ENCODE measurements at places on chromosomes 13 and 19.
A peak's percentile ranks its signal among the peaks of the same experiment; 100 is the strongest.

DNA sequence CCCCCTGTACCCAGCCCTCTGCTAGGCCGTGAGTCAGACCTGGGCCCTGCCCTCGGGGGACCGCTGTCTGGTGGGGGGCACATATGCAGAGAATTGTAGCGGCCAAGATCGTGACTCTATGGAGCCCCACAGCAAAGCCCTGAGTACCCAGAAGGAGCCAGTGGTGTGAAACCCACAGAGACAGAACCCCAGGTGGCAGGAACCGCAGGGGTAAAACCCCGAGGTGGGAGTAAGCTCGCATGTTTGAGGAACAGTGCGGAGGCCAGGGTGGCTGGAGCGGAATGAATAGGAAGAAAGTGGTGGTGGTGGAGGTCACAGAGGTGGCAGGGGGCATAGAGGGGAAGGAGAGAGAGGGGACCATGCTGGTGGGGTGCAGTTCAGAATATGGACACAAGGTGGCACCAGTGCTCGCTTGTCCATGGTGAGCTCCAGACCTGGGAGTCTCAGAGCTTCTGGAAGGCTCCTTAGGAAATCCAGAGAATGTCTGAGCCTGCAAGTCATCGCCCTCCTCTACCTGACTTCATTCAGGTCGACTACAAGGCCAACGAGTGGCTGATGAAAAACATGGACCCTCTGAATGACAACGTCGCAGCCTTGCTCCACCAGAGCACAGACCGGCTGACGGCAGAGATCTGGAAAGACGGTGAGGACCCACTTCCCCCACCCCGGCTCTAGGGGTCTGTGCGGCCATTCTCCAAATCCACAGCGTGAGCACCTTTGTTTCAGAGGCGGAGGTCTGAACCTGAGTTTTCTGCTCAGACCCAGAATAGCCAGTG, 48.9 kb downstream of the MYH14 start:
- DNase-seq, result no peak

DNA sequence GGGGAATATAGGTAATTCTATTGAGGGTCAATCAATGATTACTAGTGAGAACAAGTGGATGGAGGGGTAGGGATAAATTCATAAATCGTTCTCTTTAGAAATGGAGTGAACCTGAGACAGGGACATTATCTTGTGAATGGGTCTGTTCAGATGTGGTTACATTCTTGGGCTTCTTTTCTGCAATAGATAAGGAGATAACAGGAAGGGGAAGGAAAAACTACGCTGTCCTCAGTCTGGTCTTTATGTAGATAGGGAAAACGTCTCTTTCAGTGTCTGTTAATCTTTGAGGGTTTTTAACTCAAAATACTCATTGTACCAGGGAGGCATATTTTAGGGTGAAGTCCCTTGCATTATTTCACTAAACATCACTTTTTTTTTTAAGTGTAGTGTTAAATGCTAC, 266.7 kb upstream of the MAB21L1 start:
- DNase-seq, result no peak

GRCh38 chr13:104204177-104204576, 1138.0 kb upstream of the SLC10A2 start:
- DNase-seq, result no peak

DNA sequence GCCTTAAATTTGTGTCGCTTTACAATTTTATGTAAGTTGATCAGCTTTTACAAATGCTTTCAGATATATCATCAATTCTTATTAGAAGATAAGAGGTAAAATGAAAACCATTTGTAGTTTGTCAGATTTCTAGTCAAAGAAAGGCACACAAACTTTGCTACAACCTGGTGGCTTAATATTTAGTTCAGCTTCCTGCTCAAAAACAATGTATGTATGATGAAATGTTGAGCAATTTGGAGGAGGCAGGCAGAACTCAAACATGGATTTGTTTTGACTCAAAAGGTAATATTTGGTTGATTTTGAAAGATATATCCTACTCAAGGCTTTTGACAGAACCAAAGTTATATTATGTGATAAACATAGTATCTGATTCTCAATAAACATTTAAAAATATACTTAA, 24.2 kb downstream of the NEK5 start:
- DNase-seq, result no peak

GRCh38 chr13:38180126-38180525, 169.5 kb upstream of the UFM1 start:
- DNase-seq, result no peak

GRCh38 chr19:16371540-16371986, 46.9 kb downstream of the KLF2 start:
- DNase-seq, result no peak

DNA sequence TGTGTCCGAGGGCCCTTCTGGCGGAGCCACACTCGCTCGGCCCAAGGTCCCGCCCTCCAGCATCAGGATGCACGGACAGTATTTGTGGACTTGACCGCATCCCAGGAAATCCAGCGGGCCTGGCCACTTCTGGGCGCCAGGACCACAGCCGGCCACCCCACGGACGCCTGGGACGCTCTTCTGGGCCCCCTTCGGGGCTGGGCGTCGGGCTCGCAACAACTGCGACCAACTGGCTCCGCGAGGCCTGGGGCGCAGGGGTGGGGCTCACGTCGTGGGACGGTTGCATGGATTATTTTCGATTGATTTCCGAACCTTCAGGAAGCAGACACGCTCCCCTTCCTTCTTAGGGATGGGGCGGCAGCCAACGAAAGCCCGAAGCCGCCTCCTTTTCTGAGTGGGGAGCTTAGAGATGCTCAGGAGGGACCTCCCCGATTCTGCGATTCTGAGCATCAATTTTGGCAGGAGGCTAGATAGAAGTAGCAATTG, 521 bp upstream of the NUP58 start:
- no peak for DNase-seq

DNA sequence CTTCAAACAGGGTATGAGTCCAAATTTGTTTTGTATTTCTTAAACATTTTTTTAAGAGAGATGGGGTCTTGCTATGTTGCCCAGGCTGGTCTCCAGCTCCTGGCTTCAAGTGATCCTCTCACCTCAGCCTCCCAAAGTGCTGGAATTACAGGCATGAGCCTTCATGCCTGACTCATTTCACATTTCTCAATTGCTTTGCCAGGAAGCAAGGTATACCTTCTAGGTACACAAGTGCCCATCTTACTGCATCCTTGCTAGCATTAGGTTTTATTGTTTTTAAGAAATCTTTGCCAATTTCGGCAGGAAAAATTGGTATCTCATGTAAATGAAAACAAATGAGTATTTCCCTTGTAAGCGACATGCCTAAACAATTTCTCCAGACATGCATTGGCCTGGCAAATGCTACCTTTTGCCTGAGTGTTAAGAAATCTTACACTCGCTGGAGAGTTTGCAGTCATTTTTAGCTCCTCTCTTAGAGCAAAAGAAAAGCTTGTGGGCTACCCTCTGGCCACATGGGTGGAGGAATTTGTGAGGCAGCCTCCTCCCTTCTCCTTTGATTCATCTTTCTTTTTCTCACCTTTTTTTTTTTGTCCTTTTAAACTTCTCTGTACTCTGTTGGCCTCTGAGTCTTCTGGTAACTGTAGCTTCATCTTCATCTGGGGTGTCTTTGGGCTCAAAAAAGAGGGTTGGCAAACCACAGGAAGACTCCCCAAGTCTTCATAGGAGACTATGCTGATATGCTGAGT, 33.0 kb downstream of the ACTL9 start:
- no peak for DNase-seq

DNA sequence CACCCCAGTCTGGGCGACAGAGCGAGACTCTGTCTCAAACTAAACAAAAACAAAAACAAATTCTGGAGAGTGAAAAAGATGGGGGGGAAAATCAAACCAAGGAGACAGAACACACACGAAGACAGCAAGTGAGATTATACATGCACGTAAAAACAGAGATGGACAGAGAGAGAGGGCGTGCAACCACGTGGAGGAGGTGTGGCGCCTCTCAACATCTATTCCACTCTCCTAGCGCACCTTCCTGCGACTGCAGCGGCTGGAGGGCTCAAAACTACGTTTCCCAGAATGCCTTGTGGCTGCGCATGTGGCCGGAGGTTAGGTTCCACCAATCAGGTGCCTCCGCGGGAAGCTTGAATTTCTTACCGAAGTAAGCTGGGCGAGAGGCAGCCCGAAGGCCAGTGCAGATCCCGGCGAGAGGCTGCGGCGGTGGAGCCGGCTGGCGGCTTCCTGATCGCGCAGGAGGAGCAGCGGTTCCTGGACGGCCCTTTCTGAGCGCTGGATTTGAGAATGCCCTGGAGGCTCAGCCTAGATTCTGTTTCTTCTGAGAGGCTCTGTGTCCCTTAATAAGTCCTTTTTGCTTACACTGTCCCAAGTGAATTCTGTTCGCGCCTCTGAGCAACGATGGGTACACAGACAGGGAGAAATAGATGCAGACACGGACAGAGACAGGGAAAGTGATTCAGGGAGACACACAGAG, 13.1 kb upstream of the NANOS2 start:
- DNase-seq, result peak; percentile 83

DNA sequence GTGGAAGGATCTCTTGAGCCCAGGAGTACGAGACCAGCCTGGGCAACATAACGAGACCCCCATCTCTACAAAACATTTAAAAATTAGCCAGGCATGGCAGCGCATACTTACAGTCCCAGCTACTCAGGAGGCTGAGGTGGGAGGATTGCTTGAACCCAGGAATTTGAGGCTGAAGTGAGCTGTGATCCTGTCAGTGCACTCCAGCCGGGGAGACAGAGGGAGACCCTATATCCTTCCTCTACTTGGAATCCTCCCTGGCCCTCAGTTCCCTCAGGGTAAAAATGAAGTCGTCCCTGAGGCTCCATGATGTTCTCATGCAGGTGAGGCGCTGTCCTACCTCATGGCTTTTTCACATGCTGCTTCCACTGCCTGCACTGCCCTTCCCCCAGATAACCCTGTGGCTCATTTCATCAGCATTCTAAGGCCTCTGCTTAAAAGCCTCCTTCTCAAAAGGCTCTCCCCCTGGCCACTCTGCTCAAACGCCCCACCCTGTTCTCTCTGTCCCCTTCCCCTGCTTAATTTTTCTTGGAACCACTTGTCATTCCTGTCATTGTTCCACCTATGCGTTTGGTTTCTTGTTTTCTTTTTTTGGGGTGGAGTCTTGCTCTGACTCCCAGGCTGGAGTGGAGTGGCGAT, 19.2 kb downstream of the DNM2 start:
- DNase-seq, result no peak

- DNase-seq, result no peak
Observed at GRCh38 chr13:48630773-48631172, 23.0 kb upstream of the CYSLTR2 start.

DNA sequence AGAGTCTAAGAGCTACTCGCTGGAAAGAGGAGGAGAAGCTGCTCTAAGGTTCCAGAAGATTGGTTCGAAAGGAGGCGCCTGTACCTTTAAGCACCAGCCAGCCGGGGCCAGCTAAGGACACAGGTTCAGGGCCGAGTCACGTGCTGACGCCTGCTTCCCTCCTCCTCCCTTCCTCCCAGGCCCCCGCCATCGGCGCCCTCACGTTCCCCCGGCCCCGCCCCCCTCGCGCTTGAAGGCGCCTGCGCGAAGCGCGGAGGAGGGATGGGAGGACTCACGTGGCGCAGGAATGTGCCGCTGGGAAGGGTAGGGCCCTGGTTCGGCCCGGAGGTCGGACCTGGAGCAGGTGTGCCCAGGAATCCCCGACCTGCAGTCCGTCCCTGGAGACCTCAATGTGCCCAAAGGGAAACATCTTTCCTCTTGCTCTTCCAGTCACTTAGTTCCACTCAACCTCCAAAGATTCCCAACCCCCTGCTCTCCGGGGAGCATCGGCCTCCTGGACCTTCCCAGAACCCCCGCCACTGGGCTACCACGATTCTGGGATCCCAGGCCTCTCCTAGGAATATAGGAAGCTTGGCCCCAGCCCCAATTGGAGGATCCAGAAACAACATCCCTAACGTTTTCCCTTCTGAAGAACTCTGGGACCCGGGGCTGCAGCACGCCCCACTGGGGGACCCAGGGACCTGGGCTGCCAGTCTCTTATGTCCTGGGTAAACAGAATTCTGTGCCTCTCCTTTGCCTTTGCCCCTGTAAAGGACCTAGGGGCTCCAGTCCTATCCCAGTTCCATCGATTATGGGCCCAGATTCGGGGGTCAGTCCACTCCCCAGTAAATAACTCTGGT, 2.5 kb downstream of the DBP start:
- DNase-seq, result peak; percentile 90

- no peak for DNase-seq
Observed at GRCh38 chr19:49977076-49977475, 16.1 kb upstream of the SIGLEC11 start.

DNA sequence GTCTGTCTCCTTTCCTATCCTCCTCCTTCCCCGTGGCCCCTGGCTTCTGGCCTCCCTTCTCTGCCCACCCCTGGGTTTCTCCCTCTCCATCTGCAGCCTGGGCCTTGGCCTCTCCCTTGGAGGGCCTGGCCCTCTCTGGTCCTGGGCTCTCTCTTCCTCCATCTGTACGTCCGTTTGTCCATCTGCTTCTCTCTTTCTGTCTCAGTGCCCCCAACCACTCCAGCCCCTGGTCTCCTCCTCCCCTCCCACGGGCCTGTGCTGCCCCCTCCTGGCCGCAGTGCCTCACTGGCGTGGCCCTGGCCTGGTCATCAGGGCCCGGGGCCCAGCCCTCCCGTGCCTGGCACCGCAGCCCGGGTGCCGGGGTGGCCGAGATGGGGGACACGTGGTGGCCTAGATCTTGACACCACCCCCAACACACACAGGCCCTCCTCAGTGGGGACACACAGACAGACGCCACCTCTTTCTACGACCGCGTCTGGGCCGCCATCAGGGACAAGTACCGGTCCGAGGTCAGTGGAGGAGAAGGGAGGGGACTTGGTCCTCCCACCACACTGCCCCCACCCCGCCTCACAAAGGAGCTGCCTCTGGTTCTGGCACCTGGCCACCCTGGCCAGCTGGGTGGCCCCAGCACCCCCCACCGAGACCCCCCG, 11.3 kb downstream of the PRKCSH start:
- DNase-seq, result no peak

DNA sequence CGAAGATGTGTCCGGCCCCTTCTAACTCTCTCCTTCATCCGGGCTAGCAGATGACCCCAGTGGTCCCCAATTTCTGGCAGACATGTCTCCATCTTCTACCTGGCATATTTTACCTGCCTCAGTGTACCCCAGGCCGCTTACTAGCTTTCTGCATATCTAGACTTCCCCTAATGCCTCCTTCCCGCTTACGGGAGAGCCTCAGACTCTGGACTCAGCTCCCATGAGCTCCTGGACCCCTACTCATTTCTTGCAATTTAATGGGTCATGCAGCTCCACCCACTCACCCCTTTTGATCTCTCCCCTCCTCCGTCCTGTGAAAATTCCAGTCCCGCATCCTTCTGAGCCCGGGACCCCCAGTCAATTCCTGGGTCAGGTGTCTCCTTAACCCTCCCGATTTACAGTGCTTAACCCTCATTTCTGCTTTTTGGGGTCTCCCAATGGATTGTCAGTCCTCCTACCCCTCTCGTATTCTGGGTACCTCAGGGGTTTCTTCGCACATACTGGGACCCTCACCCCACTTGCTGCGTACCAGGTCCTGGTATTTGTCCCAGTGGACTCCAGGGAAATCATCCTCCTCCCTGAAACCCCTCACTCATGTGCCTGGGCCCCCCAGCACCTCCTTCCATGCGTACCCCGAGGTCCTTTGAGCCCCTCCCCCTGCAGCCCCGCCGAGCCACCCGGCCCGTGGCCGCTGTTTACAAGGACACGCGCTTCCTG, 500 bp upstream of the JUNB start:
- DNase-seq, result no peak

GRCh38 chr19:13060964-13061927, 41.4 kb downstream of the LYL1 start:
- DNase-seq, result peak; percentile 17

- DNase-seq, result no peak
Observed at GRCh38 chr19:40392894-40393517, 3.0 kb upstream of the HIPK4 start.

- no peak for DNase-seq
Observed at GRCh38 chr13:83352391-83352790, 529.9 kb downstream of the SLITRK1 start.

Data from DMS 273 treated with DMSO at 0.1 percent for 48 hours (cell line).